ENCODE measurements at places on chromosomes 13 and 19.

DNA sequence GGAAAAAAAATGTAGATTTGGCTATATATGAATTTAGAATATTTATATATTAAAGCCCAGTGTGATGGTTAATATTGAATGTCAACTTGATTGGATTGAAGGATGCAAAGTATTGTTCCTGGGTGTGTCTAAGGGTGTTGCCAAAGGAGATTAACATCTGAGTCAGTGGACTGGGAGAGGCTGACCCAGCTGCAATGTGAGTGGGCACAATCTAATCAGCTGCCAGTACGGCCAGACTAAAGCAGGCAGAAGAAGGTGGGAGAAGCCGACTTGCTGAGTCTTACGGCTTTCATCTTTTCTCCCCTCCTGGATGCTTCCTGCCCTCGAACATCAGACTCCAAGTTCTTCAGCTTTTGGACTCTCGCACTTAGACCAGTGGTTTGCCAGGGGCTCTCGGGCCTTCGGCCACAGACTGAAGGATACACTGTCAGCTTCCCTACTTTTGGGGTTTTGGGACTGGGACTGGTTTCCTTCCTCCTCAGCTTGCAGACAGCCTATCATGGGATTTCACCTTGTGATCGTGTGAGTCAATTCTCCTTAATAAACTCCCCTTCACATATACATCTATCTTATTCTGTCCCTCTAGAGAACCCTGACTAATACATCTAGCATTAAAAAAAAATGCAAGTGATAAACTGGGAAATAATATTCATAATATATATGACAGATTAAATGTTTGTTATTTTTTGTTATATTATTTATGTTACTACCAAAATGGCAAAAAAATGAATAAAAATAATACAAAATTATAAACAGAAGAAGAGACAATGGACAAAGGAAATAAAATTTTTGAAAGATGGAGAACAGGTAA, 122.4 kb downstream of the DLEU7 start:
- no peak for DNase-seq

GRCh38 chr13:26867451-26868091, 107.0 kb upstream of the GPR12 start:
- peak; percentile 49 for DNase-seq

DNA sequence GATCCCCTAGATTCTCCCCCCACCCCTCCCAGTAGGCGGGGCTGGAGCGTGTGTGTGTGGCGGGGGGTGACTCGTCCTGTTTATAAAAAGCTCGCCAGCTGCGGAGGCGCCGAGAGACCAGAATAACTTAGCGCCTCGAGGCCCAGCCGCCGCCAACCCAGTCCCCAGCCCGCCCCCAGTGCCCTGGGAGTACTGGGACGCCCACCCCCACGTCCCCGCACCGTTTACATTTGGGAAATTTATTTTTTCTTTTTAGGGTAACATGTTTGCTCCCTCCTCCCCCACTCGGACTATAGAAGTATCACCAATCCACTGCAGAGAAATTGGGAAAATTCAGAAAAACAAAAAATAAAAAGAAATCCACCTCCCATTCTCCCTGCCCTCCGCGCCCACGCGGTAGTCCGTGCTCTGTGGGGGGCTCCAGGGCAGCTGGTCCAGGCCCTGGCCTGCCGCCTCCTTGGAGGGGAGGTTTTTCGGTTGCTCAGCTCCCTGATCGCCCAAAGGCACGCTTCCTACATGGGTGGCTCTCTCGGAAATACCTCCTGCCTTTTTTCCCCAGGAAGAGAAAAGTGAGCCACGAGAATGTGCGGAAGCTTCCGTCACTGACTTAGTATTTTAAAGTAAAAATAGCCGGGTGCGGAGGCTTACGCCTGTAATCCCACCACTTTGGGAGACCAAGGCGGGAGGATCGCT, 1.5 kb upstream of the RAB3A start:
- DNase-seq, result no peak

DNA sequence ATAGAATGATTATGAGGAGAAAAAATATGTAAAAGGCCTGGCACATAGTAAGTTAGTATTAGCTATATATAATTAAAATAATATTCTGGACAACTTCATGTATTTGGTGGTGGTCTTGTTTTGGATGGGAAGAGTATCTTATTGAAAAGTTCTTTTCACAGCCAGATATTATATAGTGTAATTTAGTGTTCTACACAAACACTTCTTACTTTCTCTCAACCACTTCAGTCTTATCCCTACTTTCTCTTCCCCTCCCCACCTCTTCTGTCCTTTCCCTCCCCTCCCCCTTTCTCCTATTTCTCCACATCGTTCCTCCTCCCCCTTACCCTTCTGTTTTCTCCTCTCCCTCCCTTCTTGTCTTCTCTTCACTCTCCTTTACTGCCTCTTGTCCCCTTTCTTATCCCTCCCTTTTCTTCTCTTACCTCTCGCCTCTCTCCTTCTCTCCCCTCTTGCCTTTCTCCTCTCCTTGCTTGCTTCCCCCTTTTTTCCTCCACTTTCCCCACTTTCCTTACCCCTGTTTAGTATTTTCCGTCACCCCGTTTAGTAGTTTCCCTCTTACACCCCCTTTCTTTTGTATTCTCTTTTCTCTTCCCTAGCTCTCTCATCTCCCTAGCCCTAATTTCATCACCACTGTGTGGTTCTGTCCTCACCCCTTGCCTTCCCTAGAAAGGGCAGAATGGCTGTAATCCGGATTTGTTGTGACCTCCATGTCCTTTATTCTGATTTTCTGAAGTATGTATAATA, 107.2 kb upstream of the MLNR start:
- DNase-seq, result no peak

GRCh38 chr19:31598730-31599238, 249.5 kb upstream of the TSHZ3 start:
- DNase-seq, result no peak

DNA sequence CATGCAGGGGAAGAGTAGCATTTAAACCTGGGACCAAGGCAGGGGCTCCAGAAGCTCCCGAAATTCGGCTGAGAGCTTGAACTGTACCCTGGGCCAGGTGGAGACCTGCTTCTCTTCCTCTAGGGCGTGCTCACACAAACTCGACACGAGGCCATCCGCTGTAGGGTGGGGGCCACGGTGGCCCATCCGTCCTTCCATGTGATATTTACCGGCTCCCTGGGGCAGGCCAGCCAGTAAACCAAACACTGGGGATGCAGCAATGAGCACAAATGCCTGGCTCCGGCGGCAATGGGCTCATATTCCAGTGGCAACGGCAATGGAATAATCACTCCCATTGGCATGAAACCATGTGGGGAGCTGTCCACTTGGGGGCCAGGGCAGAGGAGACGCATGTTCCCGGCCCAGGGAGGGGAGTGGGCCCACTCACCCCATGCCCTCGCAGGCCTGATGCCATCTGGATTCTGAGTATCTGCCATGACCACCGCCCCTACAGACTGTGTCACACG, 10.8 kb downstream of the SH3GL1 start:
- DNase-seq, result no peak

DNA sequence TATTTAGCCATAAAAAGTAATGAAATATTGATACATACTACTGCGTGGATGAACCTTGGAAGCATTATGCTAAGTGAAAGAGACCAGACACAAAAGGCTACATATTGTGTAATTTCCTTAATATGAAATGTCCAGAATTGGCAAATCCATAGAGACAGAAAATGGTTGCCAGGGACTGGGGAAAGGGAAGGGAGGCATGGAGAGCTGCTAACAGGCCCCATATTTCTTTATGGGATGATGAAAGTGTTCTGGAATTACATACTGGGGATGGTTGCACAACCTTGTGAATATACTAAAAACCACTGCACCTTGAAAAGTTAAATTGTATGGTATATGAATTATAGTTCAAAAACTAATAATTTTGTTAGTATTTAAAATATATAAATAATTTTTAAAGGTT, 3.6 kb downstream of the IFT88 start:
- DNase-seq, result no peak

- DNase-seq, result no peak
Observed at GRCh38 chr13:75102001-75102716, 379.8 kb downstream of the TBC1D4 start.

GRCh38 chr13:112885782-112886268, 83.2 kb upstream of the MCF2L start:
- DNase-seq, result no peak

DNA sequence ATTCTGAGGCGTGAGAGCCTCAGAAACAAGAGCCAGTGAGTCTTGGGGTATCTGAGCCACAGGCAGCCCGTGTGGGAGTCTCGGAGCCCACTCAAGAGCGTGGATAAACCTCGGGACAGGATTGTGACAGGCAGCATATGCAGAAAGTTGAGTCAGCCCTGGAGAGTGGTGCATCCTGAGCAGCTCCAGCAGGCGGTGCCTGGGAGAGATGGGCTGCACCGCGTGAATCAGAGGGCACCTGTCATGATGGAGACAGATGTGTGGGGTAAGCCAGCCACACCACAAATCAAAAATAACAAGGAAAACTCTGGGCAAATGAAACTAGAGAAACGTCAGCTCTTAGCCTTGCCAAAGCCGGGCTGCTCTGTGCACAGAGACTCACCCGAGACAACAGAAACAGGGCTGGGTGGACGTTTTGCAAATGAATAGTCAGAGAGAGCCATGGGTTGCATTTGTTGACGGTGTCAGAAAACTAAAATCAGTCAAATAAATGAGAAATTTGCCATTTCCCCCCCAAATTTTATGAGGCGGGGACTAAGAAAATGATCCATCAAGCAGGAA, 30.0 kb upstream of the POP4 start:
- DNase-seq, result no peak

DNA sequence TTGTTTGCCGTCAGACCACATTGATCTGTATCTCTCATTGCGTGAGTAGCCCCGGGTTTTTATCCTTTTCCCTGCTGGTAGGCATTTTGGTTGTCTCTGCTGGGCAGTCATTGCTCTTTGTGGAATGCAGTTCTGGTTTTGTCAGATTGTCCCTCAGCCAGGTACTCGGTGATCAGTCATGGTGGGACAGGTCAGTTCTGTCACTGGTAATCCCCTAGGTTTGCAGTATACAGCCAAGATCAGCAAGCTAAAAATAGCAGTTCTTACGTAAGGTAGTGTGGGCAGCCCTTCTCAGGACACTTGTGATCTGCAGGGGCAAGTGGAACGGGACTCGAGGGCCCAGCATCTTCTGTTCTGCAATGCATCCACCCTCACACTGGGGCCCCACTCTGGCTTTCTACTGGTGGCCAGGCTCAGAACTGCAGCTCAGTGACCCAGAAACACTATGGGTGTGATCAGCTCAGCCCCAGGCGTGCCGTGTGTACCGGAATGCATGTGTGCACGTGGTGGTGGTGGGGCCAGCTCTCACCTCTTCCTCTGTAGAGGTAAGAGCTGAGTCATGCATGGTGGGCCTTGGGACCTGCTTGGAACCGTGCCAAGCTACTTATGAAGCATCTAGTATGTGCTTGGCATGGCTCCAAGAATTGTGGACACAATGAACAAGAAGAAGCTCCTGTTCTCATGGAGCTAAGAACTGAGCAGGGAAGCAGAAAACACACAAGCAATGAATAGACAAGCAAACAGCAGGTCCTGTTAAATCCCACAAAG, 6.3 kb downstream of the PLEKHF1 start:
- no peak for DNase-seq

DNA sequence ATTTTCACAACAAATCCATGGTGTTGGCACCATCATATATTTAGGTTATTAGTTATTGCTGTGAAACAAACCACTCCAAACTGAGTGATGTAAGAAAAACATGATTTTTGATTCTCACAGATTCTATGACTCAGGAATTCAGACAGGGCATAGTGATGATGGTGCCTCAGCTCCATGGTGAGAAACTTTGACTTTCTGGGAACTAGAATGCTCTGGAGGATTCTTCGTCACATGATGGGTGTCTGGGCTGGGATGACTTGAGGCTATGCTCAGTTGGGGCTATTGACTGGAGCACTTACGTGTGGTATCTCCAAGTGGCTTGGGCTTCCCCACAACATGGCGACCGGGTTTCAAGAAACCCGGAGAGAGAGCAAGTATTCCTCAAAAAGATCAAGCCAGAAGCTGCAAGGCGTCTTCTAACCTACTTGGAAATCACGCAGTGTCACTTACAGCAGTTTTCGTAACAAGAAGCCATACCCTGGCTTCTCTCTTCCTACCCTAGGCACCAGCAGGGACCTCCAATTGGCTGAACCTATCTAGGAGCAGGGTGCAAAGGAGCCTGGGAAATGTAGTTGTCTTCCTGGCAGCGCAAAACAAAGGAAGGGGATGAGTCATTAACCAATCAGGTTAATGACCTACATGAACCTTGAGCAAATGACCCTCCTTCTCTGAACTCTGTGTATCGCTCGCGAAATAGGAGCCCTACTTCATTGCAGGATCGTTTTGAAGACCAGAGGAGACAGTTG, 22.4 kb downstream of the VAV1 start:
- no peak for DNase-seq

DNA sequence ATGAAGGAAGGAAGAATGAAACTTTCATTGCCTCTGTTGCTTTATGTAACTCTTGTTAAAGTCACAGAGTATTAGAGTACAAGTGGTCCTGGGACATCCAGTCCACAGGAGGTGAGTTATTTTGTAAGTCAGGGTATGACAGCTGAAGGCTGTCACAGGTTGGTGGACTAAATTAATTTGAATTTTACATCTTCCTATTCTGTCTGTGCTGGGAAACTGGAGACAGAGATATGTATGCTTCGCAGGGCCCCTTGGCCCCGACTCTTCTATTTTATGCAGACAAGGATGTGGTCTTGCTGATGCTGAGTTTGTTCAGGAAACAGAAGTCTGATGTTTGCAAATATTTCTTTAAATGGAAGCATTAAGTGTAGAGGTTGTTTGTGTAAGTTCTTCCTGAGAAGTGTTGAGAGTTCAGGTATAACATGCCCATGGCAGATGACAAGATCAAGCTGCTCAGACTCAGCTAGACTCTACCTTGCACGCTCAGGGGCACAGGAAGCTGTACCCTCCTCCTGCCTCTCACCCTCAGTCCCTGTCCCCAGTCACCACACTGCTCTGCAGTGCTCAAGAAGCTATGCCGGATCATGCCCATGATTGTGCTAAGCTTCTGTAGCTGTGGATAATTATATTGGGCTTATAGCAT, 23.4 kb downstream of the RASL11A start:
- no peak for DNase-seq

DNA sequence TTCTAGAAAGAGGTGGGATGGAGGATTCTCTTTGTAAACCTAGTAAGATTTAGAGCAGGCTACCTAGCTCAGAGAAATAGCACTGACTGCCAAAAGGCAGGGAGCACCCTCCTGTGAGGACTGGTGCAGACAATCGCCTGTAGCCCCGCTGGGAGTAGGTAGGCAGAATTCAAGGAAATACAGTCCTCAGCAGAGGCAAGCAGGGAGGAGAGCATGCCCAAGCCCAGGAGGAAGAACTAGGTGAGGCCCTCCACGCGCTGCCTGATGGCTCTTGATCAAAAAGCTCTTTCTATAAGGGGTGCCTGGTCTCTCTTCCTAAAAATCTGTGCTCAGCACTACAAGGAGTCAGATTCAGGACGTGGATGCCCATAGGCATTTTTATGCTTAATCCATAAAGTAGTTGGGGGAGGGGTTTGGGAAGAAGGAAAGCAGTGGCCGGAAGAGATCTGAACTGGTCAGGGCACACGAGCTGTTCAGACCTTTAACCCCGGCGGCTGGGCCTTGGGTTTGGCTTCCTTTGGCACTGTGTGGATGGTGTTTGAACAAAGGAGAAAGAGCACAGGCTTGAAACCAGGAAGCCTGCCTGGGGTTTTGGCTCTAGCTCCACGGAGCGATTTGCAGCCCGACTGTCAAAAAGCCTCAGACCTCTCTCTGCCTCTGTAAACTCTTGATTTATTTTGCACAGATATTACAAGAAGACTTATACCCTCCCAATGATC, 320.6 kb downstream of the FOXO1 start:
- DNase-seq, result no peak
